ENCODE measurements at places on chromosomes 3 and 15.

DNA sequence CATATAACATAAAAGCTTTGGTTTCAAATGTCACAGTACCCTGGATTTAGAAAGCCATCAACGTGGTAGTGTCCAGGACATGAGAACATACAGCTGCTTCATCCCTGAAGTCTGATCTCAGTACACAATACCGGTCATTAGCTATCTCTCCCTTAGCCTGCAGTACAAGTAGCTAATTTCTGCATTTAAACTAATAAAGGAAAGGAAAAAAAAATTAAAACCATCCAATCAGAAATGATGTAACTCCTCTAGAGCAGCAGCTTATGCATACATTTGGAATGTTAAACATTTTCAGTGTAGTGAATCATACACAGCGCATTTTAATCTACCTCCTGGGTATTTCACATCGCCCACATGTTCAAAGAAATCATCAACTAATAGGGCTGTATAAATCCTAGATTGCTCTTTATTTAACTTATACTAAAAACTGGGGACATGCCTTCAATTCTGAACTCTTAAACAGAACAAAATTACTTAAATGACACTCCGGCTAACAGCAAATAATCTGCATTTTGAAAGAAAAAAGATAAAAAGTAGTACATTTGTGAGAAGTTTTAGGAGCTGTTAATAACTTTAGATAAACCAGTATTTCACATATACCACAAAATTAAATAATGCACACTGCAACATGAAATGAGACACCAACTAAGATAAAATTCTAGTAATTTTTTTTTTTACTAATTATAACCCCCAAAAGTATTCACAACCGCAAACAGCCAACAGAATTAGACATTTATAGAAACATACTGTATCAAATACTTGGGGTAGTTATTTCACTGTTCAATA lies 3.7 kb downstream of the IGF2BP2 start:
- no peak for DNase-seq

DNA sequence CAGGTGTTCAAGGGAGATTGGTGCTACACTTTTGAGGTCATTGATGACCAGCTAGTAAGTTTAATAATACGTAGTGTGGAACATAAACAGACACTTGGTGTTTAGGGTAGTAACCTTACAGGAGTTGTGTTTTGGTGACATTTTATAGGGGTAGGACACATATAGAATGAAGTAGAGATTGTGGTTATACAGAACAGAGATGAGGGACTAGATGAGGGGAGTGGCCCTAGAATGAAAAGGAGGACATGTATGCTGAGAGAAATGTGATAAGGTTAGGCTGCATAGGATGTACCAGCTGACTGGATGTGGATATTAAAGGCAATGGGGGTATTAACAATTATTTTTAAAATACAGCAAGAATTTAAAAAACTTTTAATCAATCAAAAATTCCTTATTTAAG lies 8.0 kb downstream of the MBNL1 start:
- DNase-seq: no peak

DNA sequence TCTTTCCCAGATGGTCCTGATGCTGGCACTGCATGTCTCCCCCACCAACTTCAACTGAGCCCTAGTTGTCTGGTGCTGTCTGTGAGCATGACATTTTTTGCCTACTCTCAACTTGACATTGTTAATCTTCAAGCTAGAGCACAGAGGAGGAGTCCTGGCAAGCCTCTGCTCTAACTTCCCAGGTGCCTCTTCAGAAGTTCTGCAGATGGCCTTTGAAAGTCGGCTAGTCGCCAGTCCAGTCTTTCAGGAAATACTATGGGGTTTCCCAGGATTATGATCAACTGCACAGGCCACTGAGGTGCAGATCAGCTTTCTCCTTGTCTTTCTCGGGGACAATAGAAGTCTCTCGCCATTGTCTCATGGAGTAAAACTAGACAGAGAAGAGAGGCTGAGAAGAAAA lies 86.7 kb downstream of the ST8SIA2 start:
- DNase-seq: no peak

- DNase-seq: no peak
These were observed 101.7 kb downstream of the IGSF11 start for GRCh38 chr3:118932822-118933558.

- no peak for DNase-seq
These were observed 207.6 kb downstream of the MAGI1 start for GRCh38 chr3:65830948-65831732.

- peak; percentile 45 for DNase-seq
These were observed 47.9 kb upstream of the TRAK1 start for GRCh38 chr3:42043099-42043813.

GRCh38 chr3:195154793-195155535 lies 116.0 kb downstream of the XXYLT1 start:
- no peak for DNase-seq

DNA sequence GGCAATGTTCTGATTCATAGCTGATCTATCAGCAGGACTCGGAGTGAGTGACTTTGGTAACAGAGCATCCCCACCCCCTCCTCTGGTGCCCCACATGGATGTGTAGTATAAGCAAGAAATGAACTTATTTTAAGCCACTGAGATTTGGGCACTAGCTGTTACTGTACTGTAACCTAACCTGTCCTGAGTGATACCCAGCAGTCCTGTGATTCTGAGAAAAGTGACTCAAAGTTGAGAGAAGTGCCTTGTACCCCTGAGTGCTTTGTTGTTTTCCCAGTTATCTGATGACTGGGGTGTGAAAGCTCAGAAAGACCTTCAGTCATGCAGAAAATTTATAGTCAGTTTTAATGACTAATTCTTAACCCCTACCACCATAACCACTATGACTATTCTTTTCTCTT lies 439.9 kb upstream of the RBMS3 start:
- no peak for DNase-seq

- no peak for DNase-seq
These were observed 12.2 kb downstream of the STAB1 start for GRCh38 chr3:52507359-52507758.

GRCh38 chr3:31522152-31522551 lies 10.6 kb upstream of the STT3B start:
- DNase-seq: no peak

GRCh38 chr15:101182215-101182614 lies 69.6 kb downstream of the CHSY1 start:
- DNase-seq: no peak

DNA sequence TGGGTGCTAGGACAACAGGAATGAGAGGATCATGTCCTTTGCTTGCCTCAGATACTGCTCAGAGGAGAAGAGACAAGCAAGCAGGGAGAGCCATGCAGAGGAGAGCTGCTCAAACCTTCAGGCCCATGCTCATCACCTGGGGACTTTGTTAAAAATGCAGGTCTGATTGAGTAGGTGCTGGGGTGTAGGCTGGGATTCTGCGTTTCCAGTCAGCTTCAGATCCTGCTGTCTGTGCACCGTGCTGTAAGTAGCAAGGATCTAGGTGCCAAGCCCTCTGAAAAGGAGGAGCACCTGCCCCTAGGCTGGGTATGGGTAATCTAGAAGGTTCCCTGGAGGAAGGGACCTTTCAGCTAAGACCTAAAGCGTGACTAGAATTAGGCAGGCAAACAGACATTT lies 7.3 kb downstream of the FLNB start:
- DNase-seq: no peak

GRCh38 chr3:60497902-60498301 lies 753.4 kb downstream of the FHIT start:
- no peak for DNase-seq

DNA sequence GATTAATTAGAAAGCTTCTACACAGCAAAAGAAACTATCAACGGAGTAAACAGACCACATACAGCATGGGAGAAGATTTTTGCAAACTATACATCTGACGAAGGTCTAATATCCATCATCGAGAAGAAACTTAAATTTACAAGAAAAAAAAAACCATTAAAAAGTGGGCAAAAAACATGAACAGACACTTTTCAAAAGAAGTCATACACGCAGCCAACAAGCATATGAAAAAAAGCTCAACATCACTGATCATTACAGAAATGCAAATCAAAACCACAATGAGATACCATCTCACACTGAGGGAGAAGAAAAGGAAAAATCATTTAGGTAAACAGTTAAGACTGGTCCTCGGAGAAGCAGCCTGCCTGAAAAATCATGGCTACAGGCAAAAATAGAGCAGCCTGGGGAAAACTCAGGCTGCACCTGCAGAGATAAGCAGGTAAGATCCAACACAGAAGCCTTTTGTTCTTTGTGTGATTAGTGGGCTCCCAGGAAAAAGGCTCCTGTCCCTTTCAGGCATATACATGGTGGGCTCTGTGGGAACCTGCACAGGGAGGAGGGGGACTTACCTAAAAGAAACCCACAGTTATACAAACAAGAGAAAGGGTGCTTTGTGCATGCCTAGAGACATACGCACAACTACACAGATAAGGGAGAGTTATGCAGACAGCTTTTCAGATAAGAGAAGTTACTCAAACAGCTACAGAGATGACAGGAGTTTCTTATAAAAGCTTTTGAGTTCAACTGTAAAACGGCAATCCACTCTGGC lies 49.3 kb downstream of the C3orf70 start:
- DNase-seq: peak; percentile 15

GRCh38 chr3:121529308-121529707 lies 16.5 kb downstream of the POLQ start:
- DNase-seq: peak; percentile 18

- no peak for DNase-seq
These were observed 6.8 kb downstream of the ARL6IP5 start for GRCh38 chr3:69091389-69092029.

DNA sequence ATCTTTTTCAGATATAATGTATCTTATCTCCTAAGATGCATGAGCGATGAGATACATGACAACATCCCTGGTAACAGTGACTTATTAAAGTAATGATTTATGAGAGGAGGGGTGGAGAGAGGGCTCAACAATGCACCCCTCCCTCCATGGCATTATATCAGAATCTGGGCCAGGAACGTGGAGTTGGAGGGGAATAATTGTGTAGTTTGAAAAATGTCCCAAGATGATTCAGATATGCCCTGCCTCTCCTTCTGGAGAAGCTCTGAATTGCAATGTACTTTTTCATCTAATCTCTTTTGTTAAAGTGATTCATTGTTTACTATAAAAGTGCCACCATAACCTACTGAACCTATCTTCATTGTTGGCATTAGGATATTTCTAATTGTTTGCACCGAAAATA lies 86.5 kb downstream of the FRMD4B start:
- DNase-seq: no peak

DNA sequence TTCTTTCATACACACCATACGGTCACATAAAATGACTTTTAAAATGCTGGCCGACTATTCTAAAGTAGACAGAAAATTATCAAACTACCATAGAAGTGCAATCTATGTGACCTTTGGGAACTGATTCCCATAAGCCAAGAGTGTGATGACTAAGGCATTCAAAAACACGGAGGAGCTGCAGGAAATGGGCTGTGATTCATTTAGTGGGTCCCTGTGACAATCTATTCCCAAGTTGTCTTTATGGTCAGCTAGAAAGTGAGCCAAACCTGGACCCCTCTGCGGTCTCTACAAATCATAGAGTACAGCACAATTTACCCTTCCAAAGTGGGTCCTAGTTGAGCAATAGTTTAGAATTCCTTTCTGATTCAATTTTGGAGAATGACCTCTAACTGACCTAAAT lies 251.5 kb upstream of the CBLB start:
- no peak for DNase-seq

DNA sequence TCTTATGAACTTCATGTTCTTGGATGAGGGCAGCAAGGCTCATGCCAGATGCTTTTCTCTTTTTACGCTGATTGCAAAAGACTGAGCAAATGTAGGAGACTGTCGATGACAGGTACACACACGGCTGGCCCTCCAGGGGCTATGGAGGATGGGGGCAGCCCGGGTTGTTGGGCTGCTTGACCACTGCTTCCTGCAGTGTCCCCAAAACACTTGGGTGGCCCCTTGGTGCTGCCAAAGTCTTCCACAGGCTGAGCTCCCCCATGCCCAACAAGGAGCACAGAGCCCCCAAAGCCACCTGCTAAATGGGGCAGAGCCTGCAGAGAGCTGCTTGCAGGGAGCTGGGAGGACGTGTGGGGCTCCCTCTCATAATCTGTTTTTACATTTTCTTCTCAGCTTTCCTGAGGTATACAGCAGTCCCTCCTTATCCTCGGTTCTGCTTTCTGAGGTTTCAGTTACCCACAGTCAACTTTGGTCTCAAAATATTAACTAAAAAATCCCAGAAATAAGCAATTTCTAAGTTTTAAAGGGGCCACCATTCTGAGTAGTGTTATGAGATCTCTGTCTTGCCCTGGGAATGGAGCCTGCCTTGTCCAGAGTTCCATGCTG lies 7.3 kb downstream of the PRR23E start:
- no peak for DNase-seq

DNA sequence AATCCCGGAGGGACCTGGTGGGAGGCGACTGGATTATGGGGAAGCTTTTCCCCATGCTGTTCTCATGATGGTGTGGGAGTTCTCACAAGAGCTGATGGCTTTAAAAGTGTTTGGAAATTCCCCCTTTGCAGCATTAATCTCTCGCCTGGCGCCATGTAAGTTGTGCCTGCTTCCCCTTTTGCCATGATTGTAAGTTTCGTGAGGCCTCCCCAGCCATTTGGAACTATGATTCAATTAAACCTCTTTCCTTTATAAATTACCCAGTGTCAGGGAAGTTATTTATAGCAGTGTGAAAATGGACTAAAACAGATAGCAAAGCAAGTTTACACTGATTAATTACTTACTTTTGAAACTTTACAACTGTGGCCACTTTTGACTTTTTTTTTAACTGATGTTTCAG lies 10.6 kb upstream of the U2SURP start:
- no peak for DNase-seq

DNA sequence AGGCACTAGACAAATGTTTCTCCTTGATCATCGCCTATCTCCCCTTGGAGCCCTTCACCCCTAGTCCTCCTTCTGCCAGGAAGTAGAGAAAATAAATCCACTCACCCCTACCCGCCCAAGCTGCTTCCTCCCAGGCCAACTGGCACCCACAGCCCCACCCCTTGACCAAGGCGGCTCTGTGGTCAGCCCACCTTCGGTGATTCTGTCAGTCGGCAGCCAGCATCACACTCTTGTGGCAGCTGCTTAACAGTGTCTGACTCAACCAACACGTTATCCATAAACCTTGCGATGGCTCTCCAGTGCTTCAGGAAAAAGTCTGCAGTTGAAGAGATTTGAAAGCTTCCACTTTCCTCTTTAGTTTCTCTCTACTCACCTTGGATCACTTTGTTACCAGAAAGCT lies 7.6 kb downstream of the SHF start:
- no peak for DNase-seq

GRCh38 chr15:101496198-101496986 lies 6.9 kb upstream of the PCSK6 start:
- peak; percentile 39 for DNase-seq

GRCh38 chr15:79846539-79846938 lies 50.3 kb downstream of the MTHFS start:
- DNase-seq: no peak

GRCh38 chr3:8298021-8298954 lies 203.3 kb upstream of the LMCD1 start:
- no peak for DNase-seq

- DNase-seq: no peak
These were observed 2.1 kb downstream of the RFX7 start for GRCh38 chr15:56241374-56242105.

GRCh38 chr15:61681676-61682075 lies 378.6 kb downstream of the VPS13C start:
- no peak for DNase-seq

DNA sequence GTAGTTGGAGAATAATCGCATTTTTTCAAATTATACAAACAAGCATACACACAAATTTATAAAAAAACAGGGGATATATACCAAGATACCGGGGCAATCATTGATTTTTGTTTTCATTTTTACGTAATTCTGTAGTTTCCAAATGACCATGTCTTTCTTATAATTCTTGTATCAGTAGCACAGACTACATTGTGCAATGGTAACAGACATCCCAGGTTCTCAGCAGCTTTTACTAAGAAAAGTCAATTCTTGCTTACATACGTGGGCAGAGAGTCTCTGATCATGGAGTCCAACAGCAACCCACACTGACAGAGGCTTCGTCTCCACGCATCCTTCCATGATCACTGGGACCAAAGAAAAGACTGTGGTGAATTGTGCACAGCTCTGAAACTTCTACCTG lies 441.3 kb downstream of the TBL1XR1 start:
- no peak for DNase-seq
